Stimulated activated effector memory CD8-positive, alpha-beta T cell treated with anti-CD3 and anti-CD28 coated beads, Interleukin-12 subunit alpha, Interleukin-12 subunit beta, amount 100 ng/mL, for 72 hours (primary cell): ENCODE measurements at places on chromosomes 12 and 14.

DNA sequence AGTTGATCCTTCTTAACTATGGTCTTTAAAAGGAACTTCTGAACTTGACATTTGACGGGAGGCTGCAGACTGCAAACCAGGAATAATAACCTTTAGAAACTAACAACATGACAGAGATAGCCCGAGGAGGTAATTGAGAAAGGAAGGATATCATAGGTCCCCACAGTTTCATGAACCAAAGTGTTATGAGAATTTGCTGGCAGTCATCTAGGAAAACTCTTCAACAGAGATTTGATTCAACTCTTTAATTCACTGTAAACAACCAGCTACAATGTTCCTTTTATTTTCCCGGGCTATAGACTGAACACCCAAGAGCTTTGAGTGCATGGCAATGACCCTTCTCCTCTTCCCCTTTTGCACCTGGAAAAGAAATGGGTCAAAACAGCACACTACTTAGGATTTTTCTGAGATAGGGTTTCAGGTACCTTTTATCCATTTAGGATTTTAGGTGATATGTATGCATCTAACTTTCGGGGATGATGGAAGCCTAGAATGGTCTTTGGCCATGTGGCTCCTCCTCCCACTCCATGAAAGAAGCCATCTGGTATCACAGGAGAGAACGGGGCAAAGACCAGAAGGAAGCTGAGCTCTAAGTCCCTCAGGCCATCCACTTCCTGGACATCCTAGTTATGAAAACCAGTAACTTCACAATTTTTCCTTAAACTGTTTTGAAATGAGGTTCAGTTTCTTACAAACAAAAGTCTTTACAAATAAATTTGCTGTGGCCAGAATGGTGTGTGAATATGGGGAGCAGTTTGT, 23.0 kb downstream of the GLT8D2 start:
- no peak for DNase-seq

DNA sequence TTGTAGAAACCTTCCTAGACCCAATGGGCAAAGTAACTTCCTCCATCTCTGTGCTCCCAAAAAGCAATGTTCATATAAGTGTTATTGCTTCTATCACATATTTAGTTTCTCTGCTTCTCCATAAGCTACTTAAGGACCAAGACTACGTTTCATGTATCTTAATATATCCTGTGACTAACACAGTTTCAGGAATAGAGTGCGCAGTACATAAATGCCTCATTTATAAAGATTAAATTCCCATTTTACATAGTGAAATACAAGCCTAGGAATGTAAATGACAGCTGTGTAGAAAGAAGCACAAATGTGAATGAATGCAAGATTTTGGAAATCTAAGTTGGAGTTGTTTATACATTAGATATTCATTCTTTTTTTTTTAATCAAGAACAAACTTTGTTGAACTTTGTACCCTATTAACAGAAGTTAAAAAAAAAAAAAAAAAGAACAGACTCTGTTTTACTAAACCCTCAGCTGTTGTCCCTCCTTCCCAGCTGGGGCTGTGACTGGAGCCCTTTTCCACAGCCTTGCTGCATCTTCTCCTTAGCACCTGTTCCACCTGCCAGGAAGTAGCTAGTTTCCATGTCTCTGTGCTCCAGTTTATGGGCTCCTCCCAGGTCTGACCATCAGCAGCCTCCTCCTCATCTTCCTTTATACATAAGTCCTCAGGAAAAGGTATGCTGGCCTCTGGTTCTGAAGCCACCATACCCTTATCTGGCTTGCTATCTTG, 7.0 kb upstream of the METTL17 start:
- DNase-seq = no peak

DNA sequence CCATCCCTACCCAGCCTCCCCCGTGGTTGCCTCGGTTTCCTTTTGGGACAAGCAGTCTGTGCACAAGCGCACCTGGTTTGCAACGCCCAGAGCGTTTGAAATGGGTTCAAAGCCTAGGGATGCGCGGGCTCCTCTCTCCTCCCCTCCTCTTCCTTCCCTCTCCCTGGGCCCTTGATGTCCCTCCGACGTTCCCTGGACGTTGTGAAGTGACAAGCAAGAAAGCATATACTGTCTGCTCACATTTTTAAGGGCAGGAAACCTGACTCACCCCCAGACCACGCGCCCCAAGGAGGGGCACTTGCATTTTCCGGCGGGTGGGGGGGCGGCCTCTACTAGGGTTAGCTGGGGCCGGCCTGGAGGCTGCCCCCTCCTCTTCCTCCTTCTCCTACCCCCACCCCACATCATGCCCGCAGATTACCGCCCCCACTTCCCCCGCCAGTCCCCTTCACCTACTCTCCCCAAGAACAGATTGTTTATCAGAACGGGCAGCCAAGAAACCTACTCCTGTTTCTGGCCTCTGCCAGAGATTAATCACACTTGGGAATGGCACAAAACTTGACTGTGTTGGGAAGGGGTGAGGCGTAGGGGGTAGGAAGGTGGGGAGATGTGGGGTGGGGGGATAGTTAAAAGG, 9.5 kb upstream of the IRF2BPL start:
- DNase-seq = no peak

GRCh38 chr12:26953447-26953846, 15.2 kb downstream of the FGFR1OP2 start:
- DNase-seq = no peak

DNA sequence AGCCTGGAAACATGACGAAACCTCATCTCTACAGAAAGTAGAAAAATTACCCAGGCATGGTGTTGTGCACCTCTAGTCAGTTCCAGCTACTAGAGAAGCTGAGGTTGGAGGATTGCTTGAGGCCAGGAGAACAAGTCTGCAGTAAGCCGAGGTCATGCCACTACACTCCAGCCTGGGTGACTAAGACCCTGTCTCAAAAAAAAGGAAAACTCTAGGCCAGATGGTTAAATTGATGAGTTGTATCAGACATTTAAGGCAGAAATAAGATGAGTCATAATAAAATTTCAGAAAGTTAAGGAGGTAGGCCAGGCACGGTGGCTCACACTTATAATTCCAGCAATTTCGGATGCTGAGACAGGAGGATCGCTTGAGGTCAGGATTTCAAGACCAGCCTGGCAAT, 10.7 kb downstream of the EIF2S1 start:
- no peak for DNase-seq

DNA sequence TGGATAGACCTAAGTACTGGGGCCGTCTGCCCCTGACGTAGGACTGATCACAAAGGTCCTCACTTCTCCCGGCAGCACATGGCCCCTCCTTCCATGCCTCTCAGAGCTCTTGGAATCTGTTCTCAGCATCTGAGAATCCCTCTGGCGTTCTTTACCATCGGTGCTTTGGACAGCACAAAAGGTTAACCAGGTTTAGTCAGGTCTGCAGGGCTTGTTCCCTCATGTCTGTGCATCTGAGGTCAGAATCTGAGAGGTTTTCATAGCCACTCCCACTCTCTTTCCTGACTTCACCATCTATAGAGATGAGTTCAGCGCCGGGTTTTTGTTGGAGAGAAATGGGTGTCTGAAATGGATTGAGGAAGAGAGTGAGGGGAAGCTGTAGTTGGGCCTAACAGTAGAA, 130.0 kb upstream of the ARHGAP5 start:
- no peak for DNase-seq
